ENCODE measurements at places on chromosomes 4 and X. TPM values are rescaled to one million over a fixed set of nuclear protein-coding genes. Genes with fewer than 3 reads are reported as not detected.

GRCh38 chr4:142440093-142440492 is 406.0 kb downstream of the INPP4B start:
- DNase-seq, result no peak

DNA sequence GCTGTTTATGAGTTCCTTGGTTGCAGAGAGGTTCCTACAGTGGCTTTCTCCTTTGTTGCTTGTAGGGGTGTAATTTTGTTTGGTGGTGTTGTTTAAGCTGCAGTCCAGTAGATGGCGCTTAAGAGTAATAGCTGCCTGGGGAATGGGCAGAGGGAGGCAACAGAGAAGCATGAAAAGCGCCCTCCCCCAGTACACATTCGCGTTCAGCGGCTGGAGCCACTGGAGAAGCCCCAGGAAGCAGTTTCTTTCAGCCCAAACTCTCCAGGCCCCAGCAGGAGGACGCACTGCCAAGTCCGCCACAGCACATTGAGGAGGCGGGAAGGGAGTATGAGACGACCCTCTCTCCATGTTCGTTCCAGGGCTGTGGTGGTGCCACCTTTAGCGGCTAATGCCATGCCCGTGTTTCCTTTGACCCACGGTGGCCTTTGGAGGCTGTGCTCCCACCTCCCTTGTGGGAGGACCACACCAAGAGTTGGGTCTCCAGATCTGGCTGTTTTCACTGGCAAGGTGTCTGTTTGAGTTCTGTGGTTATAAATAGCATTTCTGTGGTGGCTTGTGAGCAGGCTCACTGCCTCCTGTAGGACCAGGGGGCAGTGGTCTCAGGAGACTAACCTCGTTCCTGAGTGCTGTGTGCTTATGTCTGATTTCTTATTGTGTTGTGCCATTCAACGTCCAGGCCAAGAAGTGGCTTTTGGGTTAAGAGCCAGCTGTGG is 252.3 kb downstream of the ARHGAP10 start:
- no peak for DNase-seq

The GPAT3 gene
- total RNA-seq, result 32.5 TPM

The SPP1 gene
- total RNA-seq, result 15.0 TPM

Data from right atrium auricular region (tissue), 2 donors.